ENCODE measurements at places on chromosomes 11 and 22. TPM values are rescaled to one million over a fixed set of nuclear protein-coding genes. Genes with fewer than 3 reads are reported as not detected.

DNA sequence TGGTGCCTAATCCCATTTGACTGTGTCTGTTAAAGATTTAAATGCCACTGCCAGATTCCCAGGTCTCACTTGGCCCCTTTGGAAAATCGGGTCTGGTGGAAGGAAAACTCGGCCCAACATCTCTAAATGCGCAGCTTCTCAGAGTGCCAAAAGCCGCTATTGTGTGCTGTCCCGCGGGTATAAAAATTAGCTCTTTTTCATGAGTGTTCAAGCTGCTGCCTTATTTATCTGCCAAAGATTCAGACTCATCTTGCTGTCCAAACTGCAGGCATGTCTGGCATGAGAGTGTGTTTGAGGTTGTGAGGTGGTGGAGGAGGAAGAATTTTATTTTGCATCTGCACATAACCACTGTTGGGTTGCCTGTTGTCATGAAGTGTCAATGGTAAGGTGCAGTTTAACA, 91.4 kb downstream of the NELL1 start:
- no peak for DNase-seq

GRCh38 chr11:125164422-125165110, at the start of gene PKNOX2:
TSS of gene PKNOX2 (plus strand) at chr11:125164751. CDS start at chr11:125351306, 186,555 bp downstream.
- peak; percentile 30 for DNase-seq

DNA sequence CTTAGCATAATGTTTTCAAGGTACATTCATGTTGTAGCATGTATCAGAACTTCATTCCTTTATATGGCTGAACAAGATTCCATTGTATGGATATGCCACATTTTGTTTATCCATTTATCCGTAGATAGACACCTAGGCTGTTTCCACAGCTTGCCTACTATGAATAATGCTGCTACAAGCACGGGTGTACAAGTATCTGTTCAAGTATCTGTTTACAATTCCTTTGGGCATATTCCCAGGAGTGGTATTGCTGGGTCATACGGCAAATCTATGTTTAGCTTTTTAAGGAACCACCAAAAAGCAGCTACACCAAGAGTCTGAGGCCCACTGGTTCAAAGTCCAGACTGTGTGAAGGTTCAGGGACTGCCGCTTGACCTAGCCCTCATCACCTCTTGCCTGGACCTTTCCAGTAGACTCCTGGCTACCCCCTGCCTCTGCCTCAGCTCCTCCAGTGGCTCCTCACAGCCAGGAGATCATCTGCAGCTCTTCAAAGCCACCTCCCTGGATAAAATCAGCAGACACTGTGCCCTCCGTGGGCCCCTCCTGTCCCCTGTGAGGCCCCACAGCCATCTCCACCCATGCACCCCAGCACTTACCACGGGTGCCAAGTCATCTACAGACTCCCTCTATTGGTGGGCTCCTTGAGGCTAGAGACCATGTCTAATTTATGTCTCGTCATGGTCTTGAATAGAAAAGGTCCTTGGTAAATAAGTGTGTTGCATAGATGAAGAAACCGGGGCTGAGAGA, 160.3 kb downstream of the MN1 start:
- peak; percentile 89 for DNase-seq

DNA sequence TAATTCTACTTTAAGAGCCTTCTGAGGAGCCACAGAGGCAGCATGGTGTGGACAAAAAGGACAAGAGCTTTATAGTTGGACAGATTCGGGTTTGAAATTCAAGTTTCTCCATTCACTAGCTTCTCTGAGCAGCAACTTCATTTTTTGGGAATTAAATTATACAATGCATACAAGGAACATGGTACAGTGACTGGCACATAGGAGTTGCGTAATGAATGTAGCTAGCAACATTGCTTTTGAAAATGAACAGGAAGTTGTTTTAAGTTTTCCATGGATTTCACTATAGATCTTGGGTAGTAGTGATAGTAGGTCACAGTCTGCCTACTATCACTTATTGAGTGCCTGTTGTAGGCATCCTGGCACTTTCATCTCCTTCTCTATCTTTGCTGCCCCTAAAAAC, 41.0 kb upstream of the BMAL1 start:
- DNase-seq, result no peak

DNA sequence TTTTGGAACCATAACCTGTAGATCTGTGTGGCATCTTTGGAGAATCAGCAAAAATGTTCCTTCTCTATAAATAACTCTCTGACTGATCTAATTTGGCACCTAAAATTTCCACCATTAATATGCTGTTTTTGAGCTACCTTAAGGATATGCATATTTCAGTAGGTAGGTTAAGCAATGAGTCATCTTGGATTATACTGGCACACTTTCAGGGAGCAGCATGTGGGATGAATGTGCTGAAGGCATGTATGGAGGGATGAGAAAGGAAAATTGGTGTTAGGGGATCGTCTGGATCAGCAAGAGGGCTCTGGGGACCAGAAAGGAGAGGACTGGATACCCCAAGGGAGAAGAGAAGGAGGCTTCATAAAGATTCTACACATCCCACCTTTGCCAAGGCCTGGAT, 44.6 kb upstream of the ELF5 start:
- DNase-seq, result peak; percentile 37

- no peak for DNase-seq
Measured at GRCh38 chr11:73988227-73988626, 5.6 kb upstream of the UCP2 start.

DNA sequence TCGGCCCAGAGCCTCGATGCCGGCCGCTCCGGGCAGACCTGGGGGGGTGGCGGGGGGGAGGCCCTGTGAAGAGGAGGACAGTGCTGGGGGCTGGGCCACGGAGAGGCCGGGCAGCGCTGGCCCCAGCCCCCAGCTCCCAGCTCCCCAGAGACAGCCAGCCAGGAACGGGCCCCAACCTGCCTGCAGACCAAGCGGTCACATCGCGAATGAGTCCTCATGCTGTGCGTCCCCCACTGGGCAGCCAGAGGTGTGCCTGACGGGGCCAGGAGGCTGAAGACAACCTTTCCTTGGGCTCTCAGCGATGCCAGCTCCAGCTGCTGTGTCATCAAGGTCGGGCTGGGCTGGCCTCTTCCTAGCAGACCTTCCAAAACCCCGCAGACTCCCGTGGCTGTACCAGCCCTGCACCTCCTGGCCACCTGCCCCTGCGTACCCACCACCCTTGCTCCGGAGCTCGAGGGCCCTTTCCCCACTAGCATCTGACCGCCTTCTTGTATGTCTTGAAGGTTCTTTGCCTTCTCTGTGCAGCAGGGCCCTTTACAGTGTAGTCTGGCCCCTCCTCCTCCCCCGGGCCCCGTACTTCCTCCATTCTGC, 88.4 kb downstream of the CDKN1C start:
- no peak for DNase-seq

OR51B2 gene
- not detected for total RNA-seq

OR8H2 gene
- not detected for total RNA-seq

DRD2 gene
- 0.07 TPM for total RNA-seq
